ENCODE measurements at places on chromosomes 12 and 14.

GRCh38 chr12:28036940-28037339 is 64.4 kb upstream of the PTHLH start:
- no peak for DNase-seq

GRCh38 chr14:29608861-29609260 is 318.8 kb downstream of the PRKD1 start:
- no peak for DNase-seq

GRCh38 chr14:68295316-68295816 is 475.8 kb downstream of the RAD51B start:
- no peak for DNase-seq

- no peak for DNase-seq
Measured at GRCh38 chr14:62663456-62663821, 381.8 kb downstream of the KCNH5 start.

DNA sequence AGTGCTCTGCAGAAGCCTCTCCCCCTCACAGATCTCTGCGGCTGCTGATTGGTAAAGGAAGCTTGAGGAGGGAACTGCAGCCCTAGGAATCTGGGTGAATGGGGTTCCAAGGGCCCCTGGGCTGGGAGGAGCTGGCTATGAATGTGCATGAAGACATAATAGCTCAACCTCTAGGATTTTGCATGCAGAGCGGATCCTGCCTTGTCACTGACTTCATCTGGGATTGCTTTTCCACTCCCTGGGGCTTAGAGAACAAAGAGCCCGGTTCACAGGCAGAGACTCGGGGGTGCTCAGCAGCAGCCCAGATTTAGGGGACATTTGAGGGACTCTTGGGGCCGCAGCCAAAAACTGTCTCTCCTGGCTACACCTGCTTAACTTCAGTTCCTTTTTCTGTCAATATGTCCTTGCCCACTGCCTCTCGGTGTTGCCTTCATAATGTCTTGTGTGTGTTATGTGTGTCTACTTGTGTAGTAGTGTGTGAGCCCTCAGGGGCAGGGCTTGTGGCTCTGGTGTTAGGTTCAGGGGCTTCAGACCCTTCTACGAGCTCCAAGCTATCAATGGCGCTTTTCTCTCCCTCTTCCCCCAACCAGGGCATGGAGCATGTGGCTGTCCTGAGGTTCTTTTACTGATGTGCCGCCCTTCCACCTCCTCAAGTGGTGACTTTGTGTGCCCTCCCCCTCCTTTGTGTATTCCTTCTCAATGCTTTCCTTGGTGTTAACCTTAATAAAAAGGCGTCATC is 1.9 kb downstream of the CCDC184 start:
- DNase-seq = no peak

DNA sequence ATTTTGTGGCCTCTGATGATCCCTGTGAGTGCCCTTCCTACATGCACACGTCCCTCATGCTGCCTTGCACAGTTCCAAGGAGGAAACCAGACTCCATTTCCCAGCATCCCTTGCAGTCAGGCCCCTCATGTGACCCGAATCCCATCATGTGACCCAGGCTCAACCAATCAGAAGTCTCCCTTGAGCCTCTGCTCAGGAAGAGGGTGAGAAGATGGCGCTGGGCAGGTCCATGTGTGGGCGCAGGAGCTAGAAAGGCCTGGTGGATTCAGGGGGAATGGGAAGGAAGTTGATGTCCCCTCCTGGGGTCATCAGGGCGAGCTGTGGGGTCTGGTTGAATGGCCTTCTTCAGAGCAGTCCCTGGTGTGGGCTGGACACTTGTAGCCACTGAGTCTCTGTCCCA is 240.5 kb downstream of the ADGRD1 start:
- DNase-seq = no peak

- no peak for DNase-seq
Measured at GRCh38 chr14:36516719-36517241, 3.3 kb downstream of the NKX2-1 start.
